NCI-H1417 treated with DMSO at 0.1 percent for 48 hours (cell line): ENCODE measurements at places on chromosomes 2 and 18.

DNA sequence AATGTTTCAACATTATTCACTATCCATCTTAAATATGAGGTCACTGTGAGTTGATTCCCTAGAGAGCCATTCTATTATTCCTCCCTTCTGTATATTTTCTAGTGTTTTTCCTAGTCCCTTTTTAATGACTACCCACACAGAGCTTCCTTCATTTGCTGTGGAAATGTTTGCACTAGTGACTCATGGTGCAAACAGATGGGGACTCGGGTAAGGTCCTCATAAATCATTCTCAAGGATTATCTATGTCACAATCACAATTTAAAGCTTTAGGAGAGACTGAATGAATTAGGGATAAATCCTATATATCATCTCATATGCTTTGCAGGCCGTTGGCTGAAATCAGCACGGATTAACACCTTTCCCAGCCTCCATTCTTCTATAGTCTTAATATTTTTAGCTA lies 159.6 kb downstream of the DCC start:
- DNase-seq = peak; percentile 98

DNA sequence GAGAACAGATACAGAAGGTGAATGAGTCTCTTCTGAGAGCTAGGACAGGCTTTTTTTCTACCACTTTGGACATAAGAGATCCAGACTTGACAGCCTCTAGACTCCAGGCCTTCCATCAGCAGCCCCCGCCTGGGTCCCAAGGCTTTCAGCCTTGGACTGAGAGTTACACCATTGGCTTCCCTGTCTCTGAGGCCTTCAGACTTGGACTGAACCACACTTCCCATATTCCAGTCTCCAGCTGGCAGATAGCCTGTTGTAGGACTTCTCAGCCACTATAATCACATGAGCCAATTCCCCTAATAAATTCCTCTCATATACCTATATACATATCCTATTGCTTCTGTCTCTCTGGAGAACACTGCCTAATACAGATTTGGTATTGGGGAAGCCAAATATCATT lies 128.2 kb downstream of the MCFD2 start:
- DNase-seq = no peak

- DNase-seq = no peak
Measured at GRCh38 chr2:148300544-148300943, 279.7 kb downstream of the MBD5 start.

DNA sequence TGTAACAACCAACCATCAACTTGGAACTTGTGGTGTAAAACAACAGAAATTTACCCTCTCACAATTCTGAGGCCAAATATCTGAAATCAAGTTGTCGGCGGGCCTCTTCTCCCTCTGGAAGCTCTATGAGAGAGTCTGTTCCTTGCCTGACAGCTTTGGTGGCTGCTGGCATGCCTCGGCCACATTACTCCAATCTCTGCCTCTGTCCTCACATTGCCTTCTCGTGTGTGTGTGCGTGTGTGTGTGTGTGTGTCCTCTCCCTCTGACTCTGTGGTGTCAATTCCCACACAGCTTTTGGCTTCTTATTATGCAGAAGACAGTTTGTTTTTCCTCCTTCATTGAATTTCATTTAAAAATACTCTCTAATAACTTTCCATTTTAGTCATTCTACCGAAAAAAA lies 50.4 kb downstream of the ZDBF2 start:
- no peak for DNase-seq

GRCh38 chr2:38598991-38599295 lies 3.8 kb downstream of the HNRNPLL start:
- no peak for DNase-seq

DNA sequence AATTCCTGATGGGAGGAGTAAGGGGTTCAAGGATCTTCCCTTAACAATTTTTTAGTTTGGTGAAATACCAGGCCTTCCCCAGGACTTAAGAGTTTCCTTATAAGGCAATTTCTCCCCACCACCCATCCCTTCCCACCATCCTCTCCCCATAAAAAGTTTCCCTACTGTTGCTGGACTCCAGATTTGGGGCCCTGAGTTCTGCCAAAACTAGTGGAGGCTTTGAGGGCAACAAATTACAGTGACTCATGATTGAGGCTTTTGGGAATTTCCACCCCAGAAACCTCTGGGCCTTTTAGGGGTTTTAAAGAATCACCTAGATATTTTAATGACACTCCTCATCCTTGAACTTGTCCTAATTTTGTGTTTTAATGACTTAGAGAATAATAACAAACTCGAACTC lies 14.3 kb upstream of the EN1 start:
- DNase-seq = no peak

DNA sequence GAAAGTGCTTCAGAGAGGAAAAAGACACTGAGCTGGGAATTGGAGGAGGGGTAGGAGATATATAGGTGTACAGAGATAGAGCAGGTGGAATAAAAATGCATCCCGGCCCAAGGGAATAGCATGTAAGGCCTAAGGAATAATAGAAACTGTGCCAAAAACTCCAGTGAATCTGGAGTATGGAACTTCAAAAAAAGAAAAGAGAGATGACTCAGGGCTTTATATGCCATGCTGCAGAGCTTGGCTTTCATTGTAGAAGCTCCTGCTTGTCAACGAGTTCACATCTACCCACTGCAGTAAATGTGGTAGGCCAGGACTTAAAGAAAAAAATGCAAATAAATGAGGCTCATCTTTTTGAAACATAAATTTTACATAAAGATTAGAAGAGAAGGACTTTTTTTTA lies 131.8 kb downstream of the MREG start:
- DNase-seq = no peak

DNA sequence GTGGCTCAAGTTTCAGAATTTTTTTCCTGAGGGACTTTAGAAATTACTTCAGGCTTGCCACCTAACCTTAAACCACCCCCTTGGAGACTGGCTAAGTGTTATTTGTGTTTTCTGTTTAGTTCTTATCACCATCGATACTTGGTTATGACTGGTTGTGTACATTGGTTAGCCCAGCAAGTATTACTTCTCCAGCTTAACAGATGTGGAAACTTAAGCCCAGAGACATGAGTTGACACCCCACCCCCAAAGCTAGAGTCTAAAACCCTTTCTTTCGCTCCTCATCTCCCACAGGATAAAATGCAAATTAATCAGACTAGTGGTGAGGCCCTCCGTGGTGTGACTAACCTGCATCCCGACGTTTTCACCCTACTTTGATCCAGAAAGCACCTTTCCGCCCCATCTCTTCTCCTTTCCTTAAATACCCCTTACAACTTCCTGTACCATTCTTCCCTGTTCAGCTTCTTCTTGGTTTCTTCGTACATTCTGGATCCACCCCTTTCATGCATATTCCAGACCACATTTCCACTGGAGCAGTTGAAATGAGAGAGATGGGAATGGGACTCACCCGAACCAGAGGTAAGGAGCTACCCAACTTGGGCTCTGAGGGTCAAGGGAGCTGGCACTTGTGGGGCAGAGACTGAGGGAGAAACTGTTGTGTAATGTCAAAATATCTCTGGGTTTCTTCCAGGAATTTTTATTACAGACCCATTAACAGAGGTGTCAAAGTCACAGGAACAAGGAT lies 819 bp upstream of the MAP3K2 start:
- no peak for DNase-seq

- no peak for DNase-seq
Measured at GRCh38 chr2:3885629-3886628, 182.6 kb downstream of the DCDC2C start.

- DNase-seq = no peak
Measured at GRCh38 chr18:25830787-25831186, 259.6 kb downstream of the SS18 start.

GRCh38 chr2:134679745-134680144 lies 39.1 kb downstream of the TMEM163 start:
- DNase-seq = no peak

GRCh38 chr18:43175257-43175656 lies 59.8 kb upstream of the RIT2 start:
- no peak for DNase-seq

- DNase-seq = no peak
Measured at GRCh38 chr18:55875371-55875901, 287.4 kb upstream of the TCF4 start.

DNA sequence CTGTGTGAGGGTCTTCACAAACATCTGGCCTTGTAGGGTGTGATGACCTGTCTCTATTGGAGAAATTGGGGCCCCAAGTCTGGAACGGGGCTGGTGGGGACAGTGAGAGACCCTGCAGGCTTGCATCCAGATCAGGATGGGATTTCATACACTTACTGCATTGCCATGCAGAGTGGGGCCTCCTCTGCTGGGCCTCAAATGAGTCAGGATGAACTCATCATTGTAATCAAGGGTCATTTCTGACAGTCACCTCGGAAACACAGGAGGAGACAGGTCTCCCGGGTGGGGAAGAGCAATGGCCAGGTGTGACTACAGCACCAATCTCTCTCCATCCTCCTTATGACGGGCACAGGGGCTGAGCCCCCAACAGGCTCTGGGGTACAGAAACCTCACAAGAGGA lies 48.1 kb upstream of the GALR1 start:
- no peak for DNase-seq

DNA sequence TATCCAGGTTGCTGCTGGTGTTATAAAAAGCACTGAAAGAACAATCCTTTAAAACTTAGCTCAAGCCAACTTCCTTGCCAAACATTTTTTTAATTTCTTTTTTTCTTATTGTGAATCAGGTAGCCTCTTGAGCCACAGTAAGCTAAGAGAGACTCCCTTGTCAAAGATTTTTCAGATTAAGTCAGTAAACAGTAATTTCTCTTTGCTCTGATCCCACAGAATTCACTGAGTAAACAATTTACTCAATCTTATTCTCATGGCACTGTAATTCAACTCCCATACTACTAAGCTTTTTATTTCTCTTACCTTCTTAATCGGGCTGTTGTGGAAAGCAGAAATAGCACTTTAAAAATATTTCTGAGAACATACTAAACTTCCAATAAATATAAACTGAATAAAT lies 82.7 kb downstream of the C2orf74 start:
- no peak for DNase-seq

DNA sequence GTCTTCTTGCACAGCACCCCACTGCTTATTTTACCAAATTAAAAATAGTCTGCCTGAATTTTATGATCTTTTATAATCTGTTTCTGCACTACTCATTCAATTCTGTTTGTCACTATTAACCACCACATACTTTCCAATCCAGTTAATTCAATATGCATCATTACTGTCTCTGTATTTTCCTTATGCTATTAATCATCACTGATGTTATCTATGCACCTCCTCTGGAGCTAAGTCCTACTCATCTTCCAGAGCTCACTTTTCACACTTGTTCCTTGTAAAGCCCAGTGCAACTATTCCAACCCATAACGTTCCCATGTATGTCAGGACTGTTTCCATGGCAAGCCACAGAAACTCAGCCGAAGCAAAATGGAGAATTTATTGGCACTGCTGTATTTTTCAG lies 713.6 kb downstream of the PLCL1 start:
- no peak for DNase-seq

DNA sequence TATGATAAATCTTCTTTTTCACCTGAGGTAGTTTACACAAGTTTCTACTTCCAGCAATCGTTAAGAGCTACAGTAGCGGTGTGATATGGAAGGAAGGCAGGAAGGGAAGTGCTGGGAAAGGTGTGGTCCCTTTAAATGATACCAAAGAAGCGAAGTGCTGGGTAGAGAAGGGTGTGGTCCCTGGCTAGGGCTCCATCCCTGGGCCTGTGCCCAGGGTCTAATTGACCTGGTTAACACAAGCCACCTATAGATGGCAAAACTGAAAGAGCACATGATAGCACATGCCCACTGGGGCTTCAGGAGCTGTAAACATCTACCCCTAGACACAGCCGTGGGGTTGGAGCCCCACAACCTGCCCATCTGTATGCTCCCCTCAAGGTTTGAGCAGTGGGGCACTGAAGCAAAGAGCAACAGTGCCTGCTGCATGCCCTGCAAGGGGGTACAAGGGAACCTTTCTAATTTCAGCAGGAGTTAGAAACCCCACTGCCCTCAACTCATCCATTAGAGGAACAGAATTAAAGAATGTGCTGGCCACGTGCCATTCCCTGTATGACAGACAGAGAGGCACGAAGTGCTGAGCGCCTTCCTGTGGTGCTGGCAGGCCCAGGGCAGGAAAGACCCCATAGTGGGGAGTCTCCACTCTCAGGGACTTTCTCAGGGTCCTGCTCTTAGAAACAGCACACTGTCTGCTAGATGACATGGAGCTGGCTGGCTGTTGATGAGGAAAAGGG lies 153.1 kb upstream of the LMAN1 start:
- DNase-seq = no peak

DNA sequence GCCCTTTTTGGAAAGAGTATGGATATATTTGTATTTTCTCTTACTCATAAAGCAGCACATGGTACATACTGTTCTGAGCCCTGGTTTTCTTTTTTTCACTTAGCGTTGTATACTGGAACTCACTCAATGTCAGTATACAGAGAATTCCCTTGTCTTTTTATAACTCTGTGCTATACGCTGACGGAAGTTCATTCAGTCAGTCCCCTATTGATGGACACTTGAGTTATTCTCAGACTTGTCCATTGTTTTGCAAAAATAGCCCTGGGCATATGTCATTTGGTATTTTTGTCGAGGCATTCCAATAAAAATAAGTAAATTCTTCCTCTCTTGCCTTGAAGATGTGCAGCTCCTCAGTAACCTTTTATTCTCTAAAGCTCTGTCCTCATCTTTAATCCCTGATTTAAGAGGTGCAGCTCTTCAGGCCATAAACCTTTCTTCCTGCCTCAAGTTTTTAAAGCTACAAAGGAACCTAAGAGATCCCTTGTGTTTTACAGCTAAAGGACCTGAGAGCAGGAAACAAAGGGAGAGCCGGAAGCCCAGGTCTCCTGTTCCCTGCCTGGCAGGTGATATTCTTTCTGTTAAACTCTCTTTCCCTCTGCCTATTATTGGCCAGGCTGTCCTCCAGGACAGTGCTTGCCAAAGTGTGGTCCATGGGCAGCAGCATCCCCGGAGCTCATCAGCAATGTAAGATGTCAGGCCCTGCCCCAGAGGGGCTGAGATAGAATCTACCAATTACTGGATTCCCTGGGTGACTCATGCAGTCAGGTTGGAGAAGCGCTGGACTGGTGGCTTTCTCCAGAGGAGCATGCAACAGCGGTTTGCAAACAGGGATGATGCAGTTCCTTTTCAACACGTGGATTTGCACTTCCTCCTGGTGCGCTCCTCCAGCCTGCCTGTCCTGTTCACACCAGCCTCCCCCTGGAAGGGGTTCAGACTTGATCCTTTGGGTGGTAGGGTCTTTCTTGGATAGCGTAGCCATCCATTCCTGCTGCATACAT lies 158.0 kb downstream of the NEDD4L start:
- peak; percentile 38 for DNase-seq

DNA sequence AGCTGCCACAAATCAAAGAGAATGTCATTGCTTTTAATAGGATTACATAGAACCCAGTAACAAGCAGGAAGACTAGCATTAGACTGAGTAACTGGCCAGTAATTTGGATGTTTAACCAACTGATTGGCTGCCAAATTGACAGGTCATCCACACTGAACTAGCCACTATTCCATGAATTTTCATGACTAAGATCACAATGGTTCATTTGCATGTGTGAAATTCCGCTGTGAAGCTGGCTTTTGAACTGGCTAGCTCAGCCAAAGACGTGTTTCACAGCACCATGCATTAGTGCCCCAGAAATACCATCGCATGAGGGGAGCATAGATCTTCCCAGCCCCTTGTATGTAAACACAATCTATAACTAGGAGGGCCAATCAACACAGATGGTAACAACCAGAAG lies 649.8 kb downstream of the ARHGAP15 start:
- no peak for DNase-seq
